ENCODE measurements at places on chromosomes 6 and 20. TPM values are rescaled to one million over a fixed set of nuclear protein-coding genes. Genes with fewer than 3 reads are reported as not detected.

GRCh38 chr6:140047321-140047720, 672.9 kb upstream of the CITED2 start:
- DNase-seq: no peak

- DNase-seq: no peak
Observed at GRCh38 chr20:36599912-36600345, 5.7 kb upstream of the RAB5IF start.

GRCh38 chr6:101393829-101394251, 332 bp downstream of the GRIK2 start:
- no peak for DNase-seq

DNA sequence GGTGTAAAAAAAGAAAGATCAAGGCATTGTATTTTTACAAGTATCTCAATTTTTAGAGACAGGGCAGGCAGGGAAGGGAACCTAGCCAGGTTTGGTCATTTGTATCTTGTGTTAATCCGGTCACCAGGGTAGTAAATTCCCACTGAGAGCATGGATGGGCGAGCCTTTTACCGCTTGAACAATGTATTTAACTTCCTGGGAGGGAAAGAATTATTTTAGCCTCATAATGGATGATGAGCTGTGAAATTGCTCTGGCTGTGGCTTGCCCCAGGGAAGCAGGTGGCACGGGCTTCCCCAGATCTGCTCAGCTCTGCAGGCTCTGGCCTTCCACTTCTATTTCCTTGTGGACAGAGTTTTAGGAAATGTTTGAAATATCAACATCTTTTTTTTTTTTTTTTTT, 72.9 kb downstream of the TOX2 start:
- no peak for DNase-seq

DNA sequence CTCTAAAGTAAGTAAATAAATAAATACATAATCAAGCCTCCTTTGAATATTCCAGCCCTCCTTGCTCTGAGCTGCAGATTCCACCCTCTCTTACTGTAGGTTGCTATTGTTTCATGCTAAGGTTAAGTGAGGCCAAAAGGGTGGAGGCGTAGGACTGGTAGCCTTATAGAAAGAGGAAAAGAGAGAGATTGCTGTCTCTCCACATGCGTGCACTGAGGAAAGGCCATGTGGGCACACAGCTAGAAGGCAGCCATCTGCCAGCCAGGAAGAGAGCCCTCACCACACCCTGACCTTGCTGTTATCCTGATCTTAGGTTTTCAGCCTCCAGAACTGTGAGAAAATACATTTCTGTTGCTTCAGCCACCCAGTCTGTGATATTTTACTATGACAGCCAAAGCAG, 87.4 kb upstream of the SHLD1 start:
- no peak for DNase-seq

GRCh38 chr6:36615018-36615761, 21.0 kb downstream of the SRSF3 start:
- peak; percentile 51 for DNase-seq

DNA sequence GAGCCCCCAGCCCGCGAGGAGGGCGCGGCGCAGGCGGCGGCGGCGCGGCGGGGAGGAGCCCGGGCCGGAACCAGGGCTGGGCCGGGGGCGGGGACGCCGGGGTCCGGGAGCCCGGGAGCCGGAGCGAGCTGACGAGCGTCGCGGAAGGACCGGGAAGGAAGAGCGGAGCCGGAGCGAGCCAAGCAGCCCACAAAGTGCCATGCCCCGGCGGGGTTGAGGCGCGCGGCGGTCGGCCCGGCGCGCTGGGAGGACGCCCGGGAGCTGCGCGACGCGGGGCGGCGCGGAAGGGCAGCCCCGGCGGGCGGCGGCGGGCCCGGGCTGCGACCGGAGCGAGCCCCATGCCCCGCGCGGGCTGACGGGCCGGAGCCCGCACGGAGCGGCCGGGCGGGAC, 289 bp downstream of the FOXP4 start:
- DNase-seq: no peak

GRCh38 chr20:1291191-1291741, 25.2 kb downstream of the SNPH start:
- peak; percentile 50 for DNase-seq

Gene TRAPPC3L
- 0.16 TPM for total RNA-seq
